Esophagus squamous epithelium (tissue), 5 donors: ENCODE measurements at places on chromosomes 6 and 20. TPM values are rescaled to one million over a fixed set of nuclear protein-coding genes. Genes with fewer than 3 reads are reported as not detected.

The MOG gene
- not detected for total RNA-seq

The BIRC7 gene
- not detected for total RNA-seq

The TMC2 gene
- total RNA-seq: not detected

The SYNDIG1 gene
- total RNA-seq: not detected

The FARS2 gene
- total RNA-seq: 13.9 TPM

The COL9A3 gene
- total RNA-seq: not detected

The PHACTR1 gene
- 4.2 TPM for total RNA-seq

The FBXL4 gene
- 6.2 TPM for total RNA-seq

The EPB41L1 gene
- total RNA-seq: 97.5 TPM

The PPP1R14C gene
- total RNA-seq: 20.5 TPM

The TTK gene
- total RNA-seq: 5.5 TPM

The CARMIL1 gene
- total RNA-seq: 19.7 TPM

The PSORS1C2 gene
- total RNA-seq: not detected

The TXLNB gene
- 0.32 TPM for total RNA-seq

The TOX2 gene
- total RNA-seq: 22.9 TPM

GRCh38 chr6:125584468-125584939 lies 164.9 kb upstream of the HEY2 start:
- DNase-seq: no peak

DNA sequence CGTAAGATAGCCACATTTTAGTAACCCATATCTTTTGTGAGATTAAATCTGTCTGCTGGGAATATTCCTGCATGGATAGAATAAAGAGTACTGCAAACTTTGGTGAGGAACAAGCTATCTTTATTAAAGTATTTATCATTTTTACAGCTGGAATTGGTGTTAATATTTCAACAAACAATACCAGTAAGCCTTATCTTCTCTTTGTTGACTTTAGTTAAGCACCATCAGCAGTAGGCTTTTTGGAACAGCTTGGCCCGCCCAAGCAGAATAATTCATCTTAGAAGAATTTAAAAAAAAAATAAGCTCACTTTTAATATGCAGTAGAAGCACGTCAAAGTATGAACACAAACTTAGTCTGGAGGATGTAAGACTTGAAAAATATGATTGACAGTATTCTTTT lies 917.8 kb upstream of the ADGRB3 start:
- no peak for DNase-seq

DNA sequence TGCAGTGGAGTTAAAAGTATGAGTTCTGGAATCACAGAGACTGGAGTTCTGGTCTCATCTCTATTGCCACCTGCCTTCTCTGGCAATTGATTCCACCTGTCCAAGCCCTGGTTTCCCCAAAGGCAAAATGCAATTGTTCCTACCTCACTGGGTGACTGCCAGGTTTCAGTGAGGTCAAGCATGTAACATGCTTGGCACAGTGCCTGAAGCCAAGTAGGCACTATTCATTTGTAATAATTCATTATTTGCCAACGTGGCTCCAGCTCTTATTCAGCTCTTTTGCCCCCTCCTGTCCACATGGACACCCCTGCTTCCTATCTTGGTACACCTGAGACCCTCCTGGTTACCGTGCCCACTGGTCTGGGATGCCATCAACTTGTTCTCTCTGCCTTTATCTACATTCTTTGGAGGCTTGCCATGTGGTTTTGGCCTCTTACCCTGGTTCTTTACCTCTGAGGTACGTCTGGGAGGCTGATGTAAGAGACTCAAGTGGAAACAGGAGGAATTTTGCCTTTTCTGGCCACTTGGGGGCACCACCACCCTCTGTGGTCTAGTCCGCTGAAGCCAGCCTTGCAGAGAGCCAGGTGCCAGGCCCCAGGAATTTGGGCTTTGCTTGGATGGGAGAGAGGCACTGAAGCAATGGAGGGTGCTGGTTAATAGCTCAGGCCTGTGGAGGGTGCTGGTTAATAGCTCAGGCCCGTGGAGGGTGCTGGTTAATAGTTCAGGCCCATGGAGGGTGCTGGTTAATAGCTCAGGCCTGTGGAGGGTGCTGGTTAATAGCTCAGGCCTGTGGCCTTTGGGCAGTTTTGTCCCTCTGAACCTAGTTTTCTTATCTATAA lies 1.7 kb downstream of the KCNK15 start:
- no peak for DNase-seq

DNA sequence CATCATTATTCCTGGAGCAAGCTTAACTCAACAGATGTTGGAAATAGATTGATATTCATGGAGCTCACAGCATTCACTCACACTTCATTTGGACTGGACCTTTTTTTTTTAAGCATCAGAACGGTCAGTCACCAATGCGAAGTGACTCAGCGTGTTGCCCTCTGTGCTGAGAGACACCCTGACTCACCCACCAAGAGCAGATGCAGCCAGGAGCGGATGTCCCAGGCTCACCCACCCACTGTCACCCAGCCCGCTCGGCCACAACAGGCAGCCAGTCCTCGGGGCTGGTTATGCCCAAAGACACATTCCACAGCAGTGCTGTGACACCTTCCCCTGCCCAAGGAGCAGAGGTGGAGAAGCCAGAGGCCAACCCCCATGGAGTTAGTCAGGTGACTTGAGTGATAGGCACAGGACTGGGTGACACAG lies 15.7 kb downstream of the RNASET2 start:
- no peak for DNase-seq

DNA sequence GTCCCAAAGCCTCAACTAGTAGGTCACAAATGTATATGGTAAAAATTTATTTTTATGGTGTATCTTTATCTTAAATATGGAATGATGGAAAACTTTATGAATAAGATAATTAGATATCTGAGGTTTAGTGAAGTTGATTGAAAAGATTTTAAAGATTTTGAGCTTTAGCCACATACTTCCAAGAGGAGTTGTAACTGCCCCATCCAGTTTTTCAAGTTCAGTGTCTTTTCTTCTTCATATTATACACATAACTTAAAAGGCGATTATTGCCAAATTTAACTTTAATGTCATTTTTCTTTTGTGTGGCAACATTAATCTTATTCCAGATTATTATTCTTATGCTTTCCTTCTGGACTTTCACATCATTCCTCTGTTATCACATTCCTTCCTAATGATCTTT lies 266.4 kb downstream of the TINAG start:
- DNase-seq: no peak

- no peak for DNase-seq
These were observed 97.5 kb downstream of the DLL1 start for GRCh38 chr6:170193326-170193821.

DNA sequence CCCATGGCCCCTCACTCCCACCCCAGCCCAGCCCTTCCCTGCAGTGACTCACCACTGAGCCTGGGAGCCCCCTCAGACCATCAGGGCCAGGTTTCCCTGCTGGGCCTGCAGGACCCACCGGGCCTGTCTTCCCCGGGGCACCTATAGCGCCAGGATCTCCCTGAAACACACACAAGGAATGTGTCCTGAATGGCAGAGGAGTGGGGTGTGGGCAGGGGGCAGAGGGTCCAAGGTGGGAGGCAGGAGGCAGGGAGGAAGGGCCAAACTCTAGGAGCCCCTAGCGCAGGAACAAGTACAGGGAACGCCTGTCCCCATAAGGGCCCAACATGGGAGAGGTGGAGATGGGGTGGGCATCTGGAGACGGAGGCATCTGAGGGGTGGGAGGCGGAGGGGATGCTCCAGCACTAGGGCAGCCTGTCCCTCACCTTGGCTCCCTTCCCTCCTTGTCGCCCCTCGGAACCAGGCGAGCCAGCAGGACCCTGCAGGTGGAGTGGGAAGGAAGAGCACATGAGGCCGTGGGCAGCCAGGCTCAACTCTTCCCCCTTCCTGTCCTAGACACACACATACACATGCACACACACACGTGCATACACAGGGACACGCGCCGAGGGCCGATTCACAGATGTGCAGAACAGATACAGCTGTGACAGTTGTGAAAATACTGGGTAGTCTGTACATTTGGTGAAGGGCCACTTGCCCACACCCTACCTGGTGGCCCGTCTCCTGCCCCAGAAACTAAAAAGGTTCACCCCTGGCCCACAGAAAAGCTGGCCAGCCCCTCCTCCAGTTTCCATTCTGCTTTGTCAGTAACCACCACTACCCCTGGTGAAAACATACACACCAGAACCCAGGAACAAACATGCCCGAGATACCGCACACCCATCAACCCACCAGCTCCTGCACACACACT lies 24.6 kb downstream of the COL11A2 start:
- DNase-seq: no peak

DNA sequence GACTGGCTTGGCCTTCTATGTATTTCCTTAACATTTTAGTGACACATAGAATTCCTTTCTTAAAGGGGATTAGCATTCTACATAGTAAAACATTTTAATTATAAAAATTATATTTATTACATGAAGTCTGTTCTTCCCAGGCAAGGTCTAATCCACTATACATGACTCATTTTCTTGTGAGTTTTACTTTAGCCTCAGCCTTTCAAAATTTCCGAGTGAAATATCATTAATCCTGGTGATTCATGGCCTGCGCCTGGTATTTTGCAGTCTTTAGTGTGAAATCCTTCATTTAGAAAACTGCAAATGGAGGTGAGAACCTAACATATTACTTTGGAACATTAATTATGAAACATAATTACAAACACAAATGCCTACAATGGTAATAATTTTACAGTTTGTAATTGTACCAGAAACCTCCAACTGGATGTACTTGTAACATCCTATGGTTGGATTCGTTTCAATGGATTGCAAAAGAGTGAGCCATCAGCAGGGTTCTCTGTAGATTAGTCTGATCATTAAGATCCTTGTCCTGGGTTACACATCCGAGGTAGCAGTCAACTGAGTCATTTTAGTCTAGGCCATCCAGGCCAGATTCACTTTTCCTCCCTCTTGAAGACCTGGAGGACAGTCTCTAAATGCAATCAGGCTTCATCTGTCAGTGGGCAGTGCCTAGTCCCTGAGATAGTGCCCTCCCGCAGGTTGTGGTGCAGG lies 272.0 kb downstream of the PACRG start:
- DNase-seq: no peak

GRCh38 chr6:108421366-108421765 lies 126.5 kb downstream of the AFG1L start:
- no peak for DNase-seq

- no peak for DNase-seq
These were observed 1.3 kb downstream of the NUP153 start for GRCh38 chr6:17705428-17705777.

- no peak for DNase-seq
These were observed 142.3 kb upstream of the SLC22A16 start for GRCh38 chr6:110618591-110619267.

DNA sequence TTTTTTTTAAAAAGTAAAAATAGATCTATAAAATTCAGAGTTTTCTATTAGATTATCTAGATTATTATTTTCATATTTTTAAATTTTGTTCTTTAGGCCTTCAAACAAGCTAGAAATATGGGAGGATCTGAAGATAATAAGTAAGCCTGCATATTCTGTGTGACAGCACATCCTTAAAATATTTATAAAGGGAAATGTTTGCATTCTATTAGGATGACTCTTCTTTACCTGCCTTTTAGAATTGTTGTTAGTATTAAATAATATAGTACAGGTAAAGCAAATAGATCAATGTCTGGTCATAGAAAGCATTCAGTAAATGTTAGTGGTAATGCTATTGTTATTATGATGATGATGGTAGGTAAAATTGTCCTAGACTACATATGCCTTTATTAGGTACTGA lies 17.4 kb downstream of the PEX3 start:
- no peak for DNase-seq

DNA sequence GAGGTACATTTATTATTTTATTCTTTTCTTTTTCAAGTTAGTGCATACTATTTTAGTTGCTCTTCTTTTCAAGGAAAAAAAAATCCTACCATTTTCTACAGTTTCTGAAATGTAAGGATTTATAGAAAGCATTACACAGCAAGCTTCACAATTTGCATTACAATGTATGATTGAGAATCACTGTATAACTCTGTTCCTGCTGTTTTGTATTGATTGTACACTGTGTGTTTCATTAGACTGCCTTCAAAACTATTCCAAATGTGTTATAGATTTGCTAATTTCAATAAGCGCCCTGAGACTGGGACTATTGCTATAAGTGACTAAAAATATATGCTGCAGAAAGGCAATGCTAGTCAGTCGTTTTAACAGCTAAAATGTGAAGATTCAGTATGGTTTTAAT lies 479.7 kb upstream of the EYS start:
- no peak for DNase-seq

DNA sequence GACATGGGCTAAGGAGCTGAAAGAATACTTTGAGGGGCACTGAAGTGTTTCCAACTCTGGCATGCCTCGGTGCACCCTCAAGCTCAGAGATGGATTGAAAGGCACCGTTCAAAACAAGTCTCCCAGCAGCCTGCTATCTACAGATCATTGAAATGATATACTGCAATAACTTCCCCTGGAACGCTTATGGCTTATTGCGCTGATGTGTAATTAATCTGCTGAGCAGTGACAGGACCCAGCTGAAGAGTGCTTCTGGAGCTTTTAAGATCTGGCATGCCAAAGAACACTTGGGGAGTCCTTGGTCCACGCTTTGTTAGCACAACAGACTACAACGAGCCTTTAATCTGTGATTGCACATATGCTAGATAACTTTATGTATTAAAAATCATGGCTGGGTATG lies 708.2 kb downstream of the PRKN start:
- DNase-seq: no peak

GRCh38 chr6:125019918-125020317 lies 57.7 kb downstream of the RNF217 start:
- DNase-seq: no peak

- no peak for DNase-seq
These were observed at the start of gene VGLL2 for GRCh38 chr6:117265410-117266256. VGLL2 (plus strand) TSS chr6:117265558; CDS start chr6:117265764, 206 bp downstream.

DNA sequence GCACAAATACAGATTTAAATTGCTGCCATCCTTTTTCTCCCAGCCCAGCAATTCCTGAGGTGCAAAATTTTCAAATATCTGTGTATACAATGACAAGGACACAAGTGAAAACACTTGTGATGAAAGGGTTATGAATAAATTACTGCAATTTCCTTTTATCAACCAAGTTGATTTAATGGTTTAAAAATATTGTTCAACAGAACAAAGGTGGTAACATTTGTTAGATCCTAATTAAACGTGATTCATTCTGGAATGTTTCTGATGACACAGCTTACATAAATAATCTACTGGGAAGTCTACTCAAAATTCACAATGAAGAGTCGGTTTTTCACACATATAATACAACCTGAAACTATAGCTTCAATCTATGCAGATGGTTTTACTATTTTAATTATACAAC lies 17.1 kb downstream of the B4GALT5 start:
- no peak for DNase-seq

DNA sequence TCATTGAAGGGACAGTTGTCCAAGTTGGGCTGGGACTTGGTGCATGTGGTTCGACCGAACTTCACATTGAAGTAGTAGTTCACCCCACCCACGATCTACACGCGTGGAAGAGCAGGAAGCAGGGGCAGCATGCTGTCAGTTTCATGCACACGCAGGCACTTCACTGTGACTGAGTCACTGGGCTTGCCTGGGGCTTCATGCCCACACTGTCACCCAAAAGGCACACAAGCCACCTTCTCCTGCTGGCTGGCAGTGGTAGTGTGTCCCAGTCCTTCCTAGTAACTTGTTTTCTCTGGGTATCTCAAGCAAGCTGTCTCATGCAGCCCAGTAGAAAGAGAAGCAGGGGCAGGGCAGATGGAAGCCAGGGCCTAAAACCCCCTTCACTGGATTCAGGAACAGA lies 2.0 kb downstream of the CST5 start:
- DNase-seq: no peak
